ENCODE measurements at places on chromosomes 6 and 20. TPM values are rescaled to one million over a fixed set of nuclear protein-coding genes. Genes with fewer than 3 reads are reported as not detected.

The TMEM217 gene
- 9.9 TPM for total RNA-seq

The CLVS2 gene
- not detected for total RNA-seq

The KCNQ5 gene
- 12.6 TPM for total RNA-seq

The ZNF318 gene
- total RNA-seq = 9.7 TPM

The SLC22A7 gene
- total RNA-seq = not detected

The WFDC2 gene
- total RNA-seq = not detected

The CFAP206 gene
- total RNA-seq = 0.20 TPM

The TINAG gene
- total RNA-seq = not detected

The ANKRD66 gene
- total RNA-seq = not detected

DNA sequence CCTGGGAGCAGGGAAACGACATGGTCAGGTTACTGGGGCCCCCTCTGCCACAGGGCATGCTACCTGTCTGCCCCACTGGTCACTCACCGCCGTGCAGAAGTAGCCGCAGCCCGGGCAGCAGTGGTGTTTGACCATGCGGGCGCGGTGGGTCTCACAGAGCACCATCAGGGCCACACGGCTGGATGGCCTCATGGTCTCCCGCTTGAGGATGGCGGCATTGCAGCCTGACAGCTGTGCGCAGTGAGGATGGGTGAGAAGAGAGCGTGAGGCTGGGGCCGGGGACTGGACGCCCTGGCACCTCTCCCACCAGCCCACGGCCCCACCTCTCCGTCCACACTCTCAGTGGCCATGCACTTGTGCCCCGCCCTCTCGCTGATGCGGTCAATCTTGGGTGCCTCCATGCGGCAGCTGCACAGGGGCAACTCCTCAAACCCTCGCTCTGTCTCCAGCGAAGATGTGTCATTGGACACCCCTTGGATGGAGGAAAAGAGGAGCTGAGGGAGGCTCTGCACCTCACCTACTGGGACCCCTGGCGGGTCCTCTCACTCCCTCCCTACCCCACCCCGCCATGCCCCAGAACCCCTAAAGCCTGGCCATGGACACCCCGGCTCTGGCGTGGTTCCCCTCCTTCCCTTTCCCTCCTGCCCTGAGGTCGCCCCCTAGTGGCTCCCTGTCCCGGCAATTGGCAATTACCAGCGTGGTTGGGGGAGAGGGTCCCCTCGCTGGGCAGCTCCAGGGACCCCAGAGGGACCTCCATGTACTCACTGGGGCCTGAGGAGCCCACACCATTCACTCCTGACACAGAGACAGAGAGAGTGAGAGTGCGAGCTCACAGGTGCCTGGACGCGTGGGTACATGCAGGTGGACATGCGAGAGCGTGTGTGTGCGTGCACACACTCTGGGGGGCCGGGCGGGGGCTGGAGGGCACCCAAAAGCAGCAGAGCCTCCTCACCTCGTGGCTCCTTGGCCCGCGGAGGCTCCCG, 8.9 kb downstream of the EHMT2 start:
- DNase-seq = peak; percentile 27

DNA sequence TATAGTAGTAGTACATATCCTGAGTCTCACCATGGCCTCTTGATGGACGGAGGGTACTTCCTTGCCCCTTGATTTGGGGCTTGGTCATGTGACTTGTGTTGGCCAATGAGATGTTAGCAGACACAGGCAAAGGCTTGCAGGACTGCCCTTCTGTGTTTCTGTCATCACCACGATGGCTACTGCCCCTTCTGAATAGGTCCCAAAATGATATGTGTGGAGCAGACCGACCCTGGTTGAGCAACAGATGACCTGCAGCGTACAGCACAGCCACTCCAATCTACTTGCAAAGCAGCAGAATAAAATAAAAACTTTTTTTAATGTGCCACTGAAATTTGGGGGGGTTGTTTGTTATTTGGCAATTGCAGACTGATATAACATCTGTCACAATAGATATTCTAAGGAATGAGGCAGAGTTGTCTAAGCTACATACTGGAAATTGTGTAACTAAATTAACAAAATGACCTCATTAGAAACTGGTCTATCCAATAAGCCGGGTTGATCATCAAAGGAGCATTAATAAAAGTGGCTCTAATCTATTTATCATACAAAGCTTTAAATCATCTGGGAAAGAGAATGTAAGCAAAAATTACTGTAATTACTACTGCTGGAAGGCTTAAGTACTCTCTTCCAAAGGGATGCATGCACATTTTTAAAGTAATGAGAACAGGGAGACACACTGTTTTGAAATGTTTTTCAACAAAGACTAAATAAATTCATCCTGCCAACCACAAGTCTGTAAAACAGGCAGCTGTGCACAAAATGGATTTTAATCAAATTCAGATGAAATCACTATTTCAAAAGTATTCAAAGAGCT, 209.5 kb downstream of the KIF16B start:
- no peak for DNase-seq

DNA sequence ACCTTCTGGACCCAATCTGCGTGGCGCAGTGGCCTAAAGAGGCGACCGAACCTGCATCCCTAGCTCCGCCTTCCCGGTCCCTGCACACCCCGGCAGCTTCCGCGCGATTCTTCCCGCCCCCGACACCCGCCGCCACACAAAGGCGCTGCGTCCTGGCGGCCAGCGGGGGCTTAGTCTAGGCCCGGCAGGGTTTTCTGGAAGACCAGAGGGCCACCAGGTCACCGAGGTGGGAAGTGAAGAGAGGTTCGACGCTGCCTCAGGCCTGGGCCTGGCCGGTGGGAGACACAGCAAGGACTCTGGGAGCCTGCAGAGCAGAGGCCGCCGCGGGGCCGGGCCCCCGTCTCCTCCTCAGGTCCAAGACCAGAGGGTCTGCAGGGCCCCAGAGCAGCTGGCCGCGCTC, 154.9 kb downstream of the OR2B2 start:
- peak; percentile 51 for DNase-seq

DNA sequence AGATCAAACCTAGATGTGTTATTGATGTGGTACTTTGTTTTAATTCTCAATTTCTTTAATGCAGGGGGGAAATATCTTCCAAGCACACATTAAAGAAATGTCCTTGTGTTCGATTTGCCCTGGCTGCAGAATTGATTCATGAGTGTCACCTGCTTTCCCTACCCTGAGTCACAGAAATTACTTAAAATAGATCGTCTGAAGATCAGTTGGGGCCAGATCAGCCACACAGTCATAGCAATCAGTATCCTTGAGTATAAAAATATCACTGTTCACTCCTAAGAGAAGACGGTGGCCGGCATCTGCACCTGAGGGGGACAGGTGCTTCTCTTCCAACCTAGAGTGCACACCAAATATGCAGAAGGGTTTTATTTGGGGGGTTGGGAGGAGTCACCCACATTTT, 115.2 kb upstream of the RIN2 start:
- no peak for DNase-seq

DNA sequence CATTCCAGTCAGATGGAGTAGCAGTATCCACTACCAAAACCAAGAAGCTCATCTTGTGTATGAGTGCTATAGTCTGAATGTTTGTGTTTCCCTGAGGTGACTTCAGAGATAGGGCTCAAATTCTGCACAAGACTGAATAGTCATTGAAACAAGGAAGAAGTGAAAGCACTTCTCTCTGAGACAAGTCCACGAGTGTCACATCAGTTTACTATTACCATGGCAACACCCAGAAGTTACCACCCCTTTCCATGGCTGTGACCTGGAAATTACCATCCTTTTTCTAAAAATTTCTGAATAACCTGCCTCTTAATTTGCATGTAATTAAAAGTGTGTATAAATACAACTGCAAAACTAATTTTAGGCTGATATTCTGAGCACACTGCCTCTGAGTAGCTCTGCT, 682.1 kb upstream of the ADGRB3 start:
- no peak for DNase-seq

GRCh38 chr20:8640461-8640860, 428.4 kb upstream of the PLCB4 start:
- DNase-seq = no peak

DNA sequence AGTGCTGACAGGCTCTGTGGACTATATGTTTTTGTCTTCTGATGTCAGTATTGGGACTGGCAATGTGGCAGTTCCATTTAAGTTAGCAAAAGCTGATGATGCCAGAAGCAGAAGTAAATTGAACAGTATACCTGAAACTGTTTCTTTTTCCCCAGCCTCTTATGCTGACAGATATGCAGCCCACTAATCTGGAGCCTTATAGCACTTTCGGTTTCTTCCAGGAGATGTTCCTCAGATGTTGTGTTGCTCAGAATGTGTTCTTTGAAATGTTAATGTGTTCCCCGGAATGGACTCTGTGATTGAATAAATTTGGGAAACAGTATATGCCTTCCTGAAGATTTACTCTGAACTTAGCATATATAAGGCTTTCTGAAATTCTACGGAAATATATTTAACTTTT, 80.7 kb upstream of the MRAP2 start:
- DNase-seq = no peak

DNA sequence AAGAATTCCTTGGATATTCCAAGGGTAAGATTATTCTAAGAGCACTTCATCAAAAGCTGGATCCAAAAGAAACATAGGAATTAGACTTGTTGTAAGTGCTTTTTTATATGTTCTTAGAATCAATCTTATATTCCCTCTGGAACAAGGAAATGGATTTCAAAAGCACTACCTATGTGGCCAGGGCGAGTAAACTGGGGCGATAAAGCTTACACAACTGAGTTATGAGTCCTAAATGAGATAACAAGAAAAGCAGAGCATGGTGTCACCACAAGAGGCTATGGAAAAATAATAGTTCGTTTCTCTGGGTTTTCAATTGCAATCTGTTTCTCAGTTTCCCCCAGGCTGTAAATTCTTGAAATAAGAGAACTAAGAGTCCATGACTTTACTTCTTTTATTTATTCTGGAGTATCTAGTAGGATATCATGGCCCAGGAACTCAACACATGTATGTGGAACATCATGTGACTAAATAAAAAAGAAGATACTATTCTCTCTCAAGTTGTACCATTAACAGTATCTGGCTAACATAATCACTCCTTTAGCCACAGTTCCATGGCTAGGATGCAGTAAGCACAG, 51.5 kb downstream of the NUDT3 start:
- no peak for DNase-seq

DNA sequence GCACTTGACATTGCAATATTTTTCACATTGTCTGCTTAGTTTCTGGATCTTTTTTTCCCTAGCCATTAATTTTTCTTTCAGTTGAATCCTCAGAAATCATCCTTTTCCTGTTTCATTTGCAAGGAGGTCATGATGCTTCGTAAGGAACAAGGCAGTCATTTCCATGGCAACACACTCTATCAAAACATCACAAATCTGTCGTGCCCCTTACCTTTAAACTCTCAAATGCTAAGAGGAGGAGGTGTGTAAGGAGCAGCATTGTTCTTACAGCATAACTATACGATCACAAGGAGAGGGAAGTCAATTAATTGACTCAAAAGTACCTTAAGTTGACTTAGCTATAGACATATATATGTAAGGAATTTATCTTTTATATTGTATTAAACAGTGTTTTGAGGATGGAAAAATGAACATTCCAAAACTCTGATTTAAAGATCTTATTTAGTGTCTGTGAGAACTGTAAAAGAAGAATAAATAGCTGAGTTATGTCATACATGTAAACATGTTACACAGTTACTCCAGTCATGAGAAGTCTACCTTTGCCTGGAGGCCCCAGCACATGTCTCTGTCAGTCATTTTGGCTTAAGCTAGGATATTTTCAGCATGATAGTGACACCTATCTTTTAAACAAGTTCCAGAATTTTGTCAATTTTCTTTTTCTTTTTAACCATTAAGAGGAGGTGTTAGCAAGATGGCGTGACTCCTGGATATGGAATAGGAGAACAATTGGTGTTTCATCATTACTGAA, 41.6 kb downstream of the CDKAL1 start:
- no peak for DNase-seq

DNA sequence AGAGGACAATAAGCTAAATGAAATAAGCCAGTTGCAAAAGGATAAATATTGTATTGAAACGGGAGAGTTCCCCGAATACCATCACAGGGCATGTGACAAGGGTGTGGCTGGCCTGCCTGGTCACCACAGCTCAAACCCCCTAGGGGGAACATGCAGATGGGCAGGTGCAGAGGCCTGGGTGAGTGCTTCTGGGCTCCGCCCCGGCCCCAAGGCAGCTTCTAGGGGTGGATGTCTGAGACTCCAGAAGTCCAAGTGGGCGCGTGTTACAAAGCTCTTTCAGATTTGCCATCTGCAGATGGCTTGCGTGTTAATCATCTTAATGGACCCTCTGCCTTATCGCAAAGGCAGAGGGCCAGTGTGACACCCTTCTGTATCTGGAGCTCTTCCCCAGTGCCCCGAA, 559.2 kb upstream of the IMPG1 start:
- DNase-seq = no peak

- DNase-seq = no peak
These were observed 1373.5 kb downstream of the GRIK2 start for GRCh38 chr6:102766963-102767362.

GRCh38 chr6:132865829-132866228, 51.5 kb downstream of the RPS12 start:
- DNase-seq = no peak

- DNase-seq = no peak
These were observed 193.2 kb downstream of the OGFRL1 start for GRCh38 chr6:71481801-71482200.

- no peak for DNase-seq
These were observed 56.9 kb downstream of the RTN4IP1 start for GRCh38 chr6:106572436-106572835.

GRCh38 chr20:12306107-12306506, 388.4 kb downstream of the BTBD3 start:
- DNase-seq = no peak

- no peak for DNase-seq
These were observed 975.9 kb downstream of the KIF16B start for GRCh38 chr20:15597306-15597705.
